AG04449 (cell line): ENCODE measurements at places on chromosomes 5 and 9.
A peak's percentile ranks its signal among the peaks of the same experiment; 100 is the strongest.

- DNase-seq: no peak
Measured at GRCh38 chr9:134575103-134575900, 66.3 kb upstream of the COL5A1 start.

- no peak for DNase-seq
Measured at GRCh38 chr9:33112094-33112493, 35.6 kb upstream of the SMU1 start.

- no peak for DNase-seq
Measured at GRCh38 chr9:91536211-91536691, 112.6 kb upstream of the NFIL3 start.

DNA sequence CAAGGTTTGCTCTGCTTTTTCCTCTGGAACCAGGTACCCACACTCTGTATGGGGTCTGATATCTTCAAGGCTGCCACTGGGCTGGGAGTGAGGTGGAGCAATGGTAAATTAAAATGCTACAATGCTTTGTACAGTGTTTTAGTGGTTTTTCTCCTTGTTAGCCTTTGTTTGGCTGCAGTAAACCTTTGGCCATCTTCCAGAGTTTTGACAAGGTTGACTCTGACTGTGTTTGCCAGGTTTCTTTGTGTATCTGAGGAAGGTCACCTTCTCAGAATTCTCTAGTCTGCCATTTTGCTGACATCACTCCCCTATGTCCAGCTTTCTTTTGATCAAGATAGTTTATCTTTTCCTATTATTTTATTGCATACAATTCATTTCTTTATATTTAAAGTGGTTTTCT is 11.2 kb downstream of the SPATA31D1 start:
- DNase-seq: no peak

GRCh38 chr9:136700959-136701667 is 11.3 kb upstream of the DIPK1B start:
- no peak for DNase-seq

- DNase-seq: no peak
Measured at GRCh38 chr5:79086116-79086515, 16.5 kb downstream of the BHMT2 start.

DNA sequence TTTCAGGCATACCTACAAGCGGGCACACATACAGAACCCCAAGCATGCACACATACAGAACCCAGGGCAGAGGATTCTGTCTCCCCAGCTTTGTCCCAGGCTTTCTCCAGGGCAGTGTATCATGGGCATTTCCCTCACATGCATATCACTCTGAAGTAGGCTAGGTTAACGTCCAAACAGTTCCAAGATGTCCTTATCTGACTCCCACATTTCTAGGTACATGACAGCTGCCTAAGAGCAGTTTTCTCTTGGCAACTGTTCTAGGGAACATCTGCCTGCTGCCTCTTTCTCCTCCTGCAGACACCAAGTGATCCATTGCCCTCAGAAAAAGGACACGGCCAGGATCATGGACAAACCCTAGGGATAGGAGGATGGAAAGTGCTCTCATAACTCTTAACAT is 84.9 kb upstream of the NR3C1 start:
- no peak for DNase-seq

DNA sequence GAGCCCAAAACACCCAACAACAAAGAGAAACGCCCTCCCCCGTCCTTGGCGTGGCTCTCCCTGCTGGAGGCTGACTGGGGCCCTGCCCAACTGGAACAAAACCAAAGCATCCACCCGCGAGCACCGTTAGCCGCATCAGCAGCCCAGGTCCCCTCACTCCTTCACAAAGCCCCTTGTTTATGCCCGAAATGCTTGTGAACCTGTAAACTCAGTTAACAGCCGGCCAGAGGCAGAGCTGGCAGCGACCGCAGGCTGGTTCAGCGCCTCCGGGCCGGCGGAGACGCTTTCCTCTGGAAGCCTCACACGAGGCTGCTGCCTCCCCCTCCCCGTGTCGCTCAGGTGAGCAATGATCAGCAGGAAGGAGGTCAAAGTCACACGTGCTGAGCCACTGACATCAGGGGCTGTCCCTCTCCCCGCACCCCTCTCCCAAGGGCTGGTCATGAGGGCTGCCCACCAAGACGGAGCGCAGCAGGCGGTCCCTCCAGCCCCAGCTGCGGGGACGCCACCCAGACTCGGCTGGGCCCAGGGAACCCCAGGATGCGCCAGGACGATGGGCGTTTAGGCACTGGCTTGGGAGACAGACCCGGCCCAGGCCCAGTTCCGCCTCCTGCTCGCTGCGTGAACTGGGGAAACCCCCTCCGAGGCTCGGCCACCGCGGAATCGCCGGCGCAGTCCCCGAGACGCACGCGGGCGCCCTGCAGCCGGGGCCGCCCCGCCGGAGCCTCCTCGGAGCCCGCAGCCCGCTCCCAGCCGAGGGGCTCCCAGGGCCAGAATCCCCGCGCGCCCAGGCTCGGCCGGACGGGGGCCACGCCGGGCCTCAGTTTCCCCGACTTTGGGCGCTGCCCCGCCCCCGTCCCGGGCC is 563 bp downstream of the SNAPC4 start:
- no peak for DNase-seq

- DNase-seq: no peak
Measured at GRCh38 chr5:88888848-88889188, 5.8 kb upstream of the MEF2C start.

- DNase-seq: no peak
Measured at GRCh38 chr9:94167376-94167890, 83.2 kb downstream of the PTPDC1 start.

DNA sequence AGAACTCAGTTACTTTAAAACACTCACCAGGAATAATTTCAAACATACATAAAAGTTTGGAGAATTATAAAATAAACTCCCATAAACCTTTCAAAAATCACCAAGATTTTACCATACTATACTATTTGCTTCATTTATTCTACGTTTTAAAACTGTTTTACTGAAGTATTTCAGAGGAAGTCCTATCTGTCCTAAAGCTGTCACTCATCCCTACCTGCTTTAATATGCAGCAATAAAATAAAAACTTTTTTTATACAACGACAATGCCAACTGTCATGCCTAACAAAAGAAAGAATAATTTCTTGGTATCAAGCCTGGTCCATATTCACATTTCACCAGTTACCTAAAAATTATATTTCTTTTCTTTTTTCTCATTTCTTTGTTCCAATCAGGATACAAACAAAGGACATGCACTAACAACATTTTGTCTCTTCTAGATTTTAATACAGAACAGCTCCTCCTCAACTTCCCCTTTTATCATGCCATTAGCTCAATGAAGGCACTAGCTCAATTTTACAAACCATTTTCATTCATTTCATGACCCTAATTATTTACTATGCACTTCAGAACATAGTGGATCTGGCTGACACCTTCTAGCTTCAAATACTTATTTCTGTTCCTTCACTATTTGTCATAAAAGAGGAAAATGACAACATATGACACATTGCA is 135.2 kb downstream of the GNAQ start:
- DNase-seq: no peak

GRCh38 chr5:155905364-155905763 is 421.6 kb upstream of the SGCD start:
- DNase-seq: no peak

GRCh38 chr9:69673311-69673640 is 1.1 kb upstream of the APBA1 start:
- no peak for DNase-seq

GRCh38 chr9:135945969-135946368 is 15.2 kb downstream of the UBAC1 start:
- DNase-seq: no peak

GRCh38 chr5:9789777-9790176 is 159.6 kb upstream of the TAS2R1 start:
- no peak for DNase-seq

DNA sequence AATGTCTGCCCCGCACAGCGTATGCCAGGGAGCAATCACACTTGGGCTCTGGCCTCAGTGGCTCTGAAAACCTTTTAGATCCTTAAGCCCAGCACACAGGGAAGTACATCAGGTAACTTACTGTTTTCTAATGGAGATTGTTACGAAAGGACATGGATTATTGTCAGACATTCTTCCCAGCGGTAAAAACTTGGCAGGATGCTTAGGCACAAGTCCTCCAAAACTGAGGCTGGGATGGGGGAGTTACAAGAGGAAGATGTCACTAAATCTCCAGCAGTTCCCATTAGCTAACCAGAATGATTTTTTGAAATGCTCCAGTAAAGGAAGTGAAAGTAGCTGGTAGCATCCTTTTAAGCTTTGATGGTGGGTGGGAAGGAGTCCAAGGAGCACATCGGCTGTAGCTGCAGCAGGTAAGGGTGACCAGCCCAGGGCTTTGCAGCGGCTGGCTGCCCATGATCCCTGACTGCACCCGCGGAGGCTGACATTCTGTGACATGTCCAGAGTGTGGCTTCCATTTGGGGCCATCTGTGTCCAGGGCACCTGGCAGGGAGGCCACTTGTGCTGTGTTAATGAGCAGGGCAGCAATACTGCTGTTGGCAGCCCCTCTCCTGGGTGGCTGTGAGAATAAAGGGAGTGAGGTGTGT is 165.8 kb downstream of the GADD45G start:
- no peak for DNase-seq

GRCh38 chr5:55096182-55096581 is 6.3 kb upstream of the GZMA start:
- no peak for DNase-seq

GRCh38 chr9:133878402-133878801 is 113.7 kb downstream of the VAV2 start:
- DNase-seq: no peak

DNA sequence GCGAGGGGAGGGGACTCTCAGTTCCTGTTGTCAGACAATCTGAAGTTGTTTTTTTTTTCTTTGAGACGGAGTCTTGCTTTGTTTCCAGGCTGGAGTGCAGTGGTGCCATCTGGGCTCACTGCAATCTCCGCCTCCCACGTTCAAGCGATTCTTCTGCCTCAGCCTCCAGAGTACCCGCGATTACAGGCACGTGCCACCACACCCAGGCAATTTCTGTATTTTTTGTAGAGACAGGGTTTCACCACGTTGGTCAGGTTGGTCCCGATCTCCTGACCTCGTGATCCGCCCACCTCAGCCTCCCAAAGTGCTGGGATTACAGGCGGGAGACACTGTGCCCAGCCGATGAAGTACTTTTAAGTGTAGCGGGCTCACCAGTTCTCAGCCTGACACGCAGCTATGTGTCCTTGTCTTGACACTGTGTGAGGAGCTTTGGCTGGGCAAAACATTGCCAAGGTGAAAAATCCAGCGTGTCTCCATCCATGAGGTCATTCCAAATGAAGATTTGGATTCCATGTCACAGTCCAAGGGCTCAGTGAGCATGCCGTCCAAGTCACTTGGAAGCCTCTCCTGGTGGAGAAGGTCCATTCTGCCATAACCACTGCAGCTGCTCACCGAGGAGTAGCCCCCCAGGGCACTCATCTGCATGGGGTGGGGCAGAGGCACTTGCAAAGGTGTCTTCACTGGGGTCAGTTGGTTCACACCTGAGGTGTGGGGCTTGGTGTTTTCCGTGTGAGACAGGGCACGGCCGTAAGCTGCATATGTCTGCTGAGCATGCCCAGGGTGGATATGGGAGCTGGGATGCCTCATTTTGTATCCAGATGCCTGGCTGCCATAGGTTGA is 32.0 kb downstream of the OR2V1 start:
- DNase-seq: no peak

DNA sequence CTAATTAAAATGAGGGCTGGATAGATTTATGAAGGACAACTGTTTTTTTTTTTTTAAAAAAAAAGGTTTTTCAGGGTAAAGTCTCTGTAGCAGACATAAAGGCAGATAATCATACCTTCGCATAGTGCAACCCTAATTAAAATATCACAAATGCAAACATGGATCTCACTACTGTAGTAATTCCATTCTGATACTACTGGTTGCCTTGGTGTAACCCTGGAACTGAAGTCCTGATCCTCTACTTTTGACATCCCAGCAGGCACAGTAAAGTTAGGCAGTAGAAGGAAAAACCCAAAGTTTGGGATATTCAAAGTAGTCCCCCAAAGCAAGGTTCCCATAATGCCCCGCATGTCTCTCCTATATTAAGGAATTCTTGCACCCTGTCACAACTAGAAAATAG is 19.6 kb downstream of the RFX3 start:
- no peak for DNase-seq

DNA sequence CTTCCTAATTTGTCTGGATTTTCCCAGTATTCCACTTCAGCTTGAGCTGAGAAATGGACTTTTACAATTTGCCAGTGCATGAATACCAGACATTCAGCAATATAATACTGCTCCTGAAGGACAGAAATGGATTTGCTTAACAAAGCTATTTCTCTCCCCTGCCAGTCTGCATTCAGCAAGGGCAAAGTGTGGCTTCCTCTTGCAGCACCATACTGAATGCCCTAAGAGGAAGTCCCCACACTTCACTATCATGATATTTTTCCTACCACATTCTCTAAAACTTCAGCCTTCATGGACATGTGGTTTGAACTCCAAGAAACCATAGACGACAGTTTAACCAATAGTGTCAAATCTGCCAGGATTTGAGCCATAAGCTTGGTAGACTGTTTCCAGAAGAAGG is 19.8 kb upstream of the TLE4 start:
- no peak for DNase-seq

DNA sequence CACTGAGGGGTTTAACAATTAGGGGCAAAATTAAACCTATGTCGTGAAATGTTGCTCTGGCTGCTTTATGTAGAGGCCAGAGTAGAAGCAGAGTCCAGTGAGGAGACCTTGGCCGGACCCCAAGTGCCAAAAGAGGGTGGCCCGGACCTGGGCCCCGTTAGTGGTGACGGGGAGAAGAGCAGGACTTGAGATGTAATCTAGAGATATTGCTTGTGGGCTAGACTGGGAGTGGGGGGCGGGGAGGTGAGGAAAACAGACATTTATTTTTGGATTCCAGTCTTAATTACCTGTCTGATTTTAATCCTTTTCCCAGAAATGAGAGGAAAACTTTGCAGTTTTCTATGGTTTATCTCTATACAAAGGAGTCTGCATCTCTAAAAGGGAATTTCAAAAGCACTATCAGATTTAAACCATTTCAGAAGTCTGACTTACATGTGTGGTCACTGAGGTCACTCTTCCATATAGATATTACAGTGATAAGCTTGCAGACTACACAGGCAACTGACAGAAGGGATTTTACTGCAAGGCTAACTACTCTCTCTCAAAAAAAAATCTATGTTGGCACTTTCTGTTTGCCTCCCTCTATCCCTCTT is 108.1 kb downstream of the MED27 start:
- DNase-seq: no peak

- DNase-seq: no peak
Measured at GRCh38 chr5:91586232-91586631, 203.1 kb upstream of the ARRDC3 start.

GRCh38 chr5:148663509-148663908 is 9.2 kb upstream of the HTR4 start:
- DNase-seq: no peak

- peak; percentile 69 for DNase-seq
Measured at GRCh38 chr9:98457726-98458370, 202.4 kb upstream of the TBC1D2 start.

DNA sequence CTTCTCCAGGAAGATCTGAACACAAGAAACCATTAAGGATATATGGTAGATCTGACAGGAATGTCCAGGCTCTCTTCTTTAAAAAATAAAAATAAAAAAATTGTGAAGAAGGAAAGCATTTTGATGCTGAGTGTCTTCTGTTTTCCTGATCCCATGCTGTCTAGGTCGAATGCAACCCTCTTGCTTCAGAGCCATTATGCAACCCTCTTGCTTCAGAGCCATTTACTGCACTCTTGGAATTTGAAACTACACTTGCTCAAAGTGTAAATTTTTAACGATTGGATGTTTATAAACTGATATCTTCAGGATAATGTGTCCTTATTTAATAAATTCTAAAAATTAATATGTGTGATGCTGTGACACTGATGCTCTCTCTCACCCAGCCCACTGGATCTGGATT is 505.1 kb downstream of the DNAH5 start:
- no peak for DNase-seq
